ENCODE measurements at places on chromosomes 6 and 20. TPM values are rescaled to one million over a fixed set of nuclear protein-coding genes. Genes with fewer than 3 reads are reported as not detected.

The PAK5 gene
- not detected for total RNA-seq

The RTEL1 gene
- total RNA-seq: 41.3 TPM

DNA sequence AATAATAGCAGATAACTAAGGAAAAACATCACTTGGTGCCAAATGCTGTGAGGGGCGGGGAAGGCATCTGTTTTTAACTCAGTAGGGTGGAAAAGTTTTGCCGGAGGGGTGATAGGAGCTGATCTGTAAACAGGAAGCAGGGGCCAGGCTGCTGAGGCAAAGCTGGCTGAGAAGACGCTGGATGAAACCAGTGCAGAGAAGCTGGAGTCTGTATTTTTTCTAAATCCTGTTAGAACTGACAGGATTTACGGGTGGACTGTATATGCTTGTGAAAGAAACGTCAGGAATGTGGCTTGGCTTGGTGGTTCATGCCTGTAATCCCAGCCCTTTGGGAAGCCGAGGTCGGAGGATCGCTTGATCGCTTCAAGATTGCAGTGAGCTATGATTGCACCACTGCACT lies 5.6 kb downstream of the PCMTD2 start:
- H3K27me3 ChIP-seq: no peaks in the 10 kb centered on the region
- no peak for DNase-seq
- H3K36me3 ChIP-seq: no peaks in the 10 kb centered on the region
- no peak overlapping the region for H3K27ac ChIP-seq
- H3K4me3 ChIP-seq: no peak overlapping the region

GRCh38 chr6:36955671-36956445 lies 1.3 kb downstream of the PI16 start:
- peak overlapping the region; percentile 64 for H3K27ac ChIP-seq
- peak overlapping the region; percentile 20 for H3K4me3 ChIP-seq
- no peak for DNase-seq
- H3K4me1 ChIP-seq: peaks cover 42% of the 10 kb centered on the region

- H3K4me3 ChIP-seq: no peak overlapping the region
- no peaks in the 10 kb centered on the region for H3K27me3 ChIP-seq
- H3K27ac ChIP-seq: no peak overlapping the region
- no peak for DNase-seq
Observed at GRCh38 chr6:165274611-165275010, 34.8 kb downstream of the C6orf118 start.

DNA sequence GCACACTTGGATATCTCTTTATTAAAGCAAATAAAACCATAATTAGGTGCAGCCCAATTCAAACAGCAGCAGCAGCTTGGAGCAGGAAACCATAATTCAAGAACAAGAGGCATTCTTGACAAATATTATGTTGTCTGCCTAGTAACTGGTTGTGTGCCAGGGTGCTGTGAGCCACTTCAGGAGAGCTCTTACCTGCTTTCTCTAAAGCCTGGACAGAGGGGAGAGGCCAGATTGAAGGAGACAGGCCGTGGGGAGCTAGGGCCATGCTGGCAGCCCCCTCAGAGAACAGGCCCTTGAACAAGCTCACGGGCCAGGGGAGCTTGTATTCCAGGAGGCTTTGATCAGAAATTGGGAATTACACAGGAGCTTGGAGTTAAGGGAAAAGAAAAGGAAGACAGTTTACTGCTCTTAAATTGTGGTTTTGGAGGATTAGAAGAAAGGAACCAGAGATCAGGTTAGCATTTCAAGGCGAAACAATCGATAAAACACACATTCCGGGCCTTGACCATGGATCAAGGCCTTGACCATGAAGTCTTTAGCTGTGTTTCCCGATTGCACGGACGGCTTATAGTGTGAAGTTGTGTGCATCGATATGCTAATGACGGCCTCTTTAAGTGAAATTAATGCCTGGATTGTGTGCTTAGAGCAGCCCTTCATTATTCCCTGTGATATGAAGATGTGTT lies 69.8 kb upstream of the NKX2-2 start:
- peaks cover 2% of the 10 kb centered on the region for H3K27me3 ChIP-seq
- no peaks in the 10 kb centered on the region for H3K4me1 ChIP-seq
- no peak overlapping the region for H3K27ac ChIP-seq
- no peak for DNase-seq

DNA sequence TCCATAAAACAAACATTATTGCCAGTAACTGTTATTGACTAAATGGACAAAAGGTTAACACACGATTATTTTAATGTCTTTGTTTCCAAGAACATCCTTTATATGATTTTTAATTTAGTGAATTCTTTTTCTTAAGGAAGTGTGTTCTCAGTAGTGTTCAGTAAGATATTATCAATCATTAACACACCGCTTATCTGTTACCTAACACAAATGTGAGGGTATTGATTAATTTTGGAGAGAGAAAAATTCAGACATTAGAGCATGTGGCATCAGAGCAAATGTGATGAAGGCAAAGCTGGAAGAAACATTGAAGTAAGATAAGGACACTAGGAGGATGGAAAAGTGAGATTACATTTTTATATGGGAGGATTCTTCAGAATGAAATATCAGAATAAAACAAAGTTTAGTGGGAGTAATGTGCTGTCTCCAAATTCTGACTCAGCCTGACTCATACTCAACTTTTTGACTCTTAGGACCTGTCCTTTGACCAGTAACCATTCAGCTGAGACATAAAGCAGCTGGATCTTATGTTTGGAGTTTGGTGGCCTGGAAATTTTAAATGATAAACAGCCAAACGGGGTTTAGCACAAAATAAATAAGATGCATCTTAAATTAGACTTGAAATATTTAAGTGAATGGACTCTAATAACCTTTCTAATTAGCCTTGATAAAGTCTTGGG lies 348.6 kb downstream of the CD109 start:
- no peak for DNase-seq
- H3K27me3 ChIP-seq: no peaks in the 10 kb centered on the region
- no peaks in the 10 kb centered on the region for H3K36me3 ChIP-seq

- no peak for DNase-seq
- no peak overlapping the region for H3K27ac ChIP-seq
- no peaks in the 10 kb centered on the region for H3K4me1 ChIP-seq
- no peaks in the 10 kb centered on the region for H3K36me3 ChIP-seq
Observed at GRCh38 chr6:166448432-166448831, 65.7 kb upstream of the MPC1 start.

- peaks cover 60% of the 10 kb centered on the region for H3K27me3 ChIP-seq
- peaks cover 10% of the 10 kb centered on the region for H3K4me1 ChIP-seq
- no peak overlapping the region for H3K4me3 ChIP-seq
- DNase-seq: no peak
- H3K36me3 ChIP-seq: no peaks in the 10 kb centered on the region
Observed at GRCh38 chr20:1500496-1500895, 9.3 kb upstream of the SIRPB2 start.

- DNase-seq: no peak
- no peaks in the 10 kb centered on the region for H3K4me1 ChIP-seq
- H3K27me3 ChIP-seq: no peaks in the 10 kb centered on the region
Observed at GRCh38 chr20:43563429-43563828, 4.6 kb downstream of the SGK2 start.

- H3K4me3 ChIP-seq: no peak overlapping the region
- H3K4me1 ChIP-seq: no peaks in the 10 kb centered on the region
- H3K27me3 ChIP-seq: no peaks in the 10 kb centered on the region
- no peaks in the 10 kb centered on the region for H3K36me3 ChIP-seq
- H3K27ac ChIP-seq: no peak overlapping the region
Observed at GRCh38 chr6:55729665-55730064, 145.7 kb downstream of the BMP5 start.

The HDGFL1 gene
- not detected for total RNA-seq

The OR2H2 gene
- total RNA-seq: not detected

The SASH1 gene
- total RNA-seq: not detected

DNA sequence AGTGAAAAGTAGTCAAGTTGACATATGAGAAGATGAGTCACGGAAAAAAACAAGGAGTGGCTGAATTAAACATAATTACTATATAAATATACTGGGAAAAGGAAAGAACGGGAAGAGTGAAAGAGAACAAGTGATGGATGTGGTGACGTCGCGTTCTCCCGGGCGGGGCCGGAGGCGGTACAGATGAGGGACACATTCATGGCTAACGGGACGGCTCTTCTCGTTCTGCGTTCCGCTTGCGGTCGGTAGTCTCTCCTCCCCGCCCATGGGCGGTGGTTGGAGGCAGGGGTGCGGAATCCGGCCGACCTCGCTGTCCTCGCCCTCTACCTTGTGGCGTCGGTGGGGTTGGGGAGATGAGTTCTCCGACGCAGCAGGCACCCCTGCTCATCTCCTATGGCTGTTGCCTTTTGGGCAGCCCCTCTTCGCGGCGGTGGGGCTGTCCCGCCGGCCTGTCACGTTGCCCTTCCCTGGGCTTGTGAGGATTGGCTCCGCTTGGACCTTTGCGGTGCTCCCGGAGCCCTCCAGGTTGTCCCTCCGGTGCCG lies 22.5 kb downstream of the HLA-G start:
- peaks cover 16% of the 10 kb centered on the region for H3K4me1 ChIP-seq
- H3K36me3 ChIP-seq: no peaks in the 10 kb centered on the region
- peak; percentile 49 for DNase-seq
- peak overlapping the region; percentile 55 for H3K4me3 ChIP-seq
- peaks cover 79% of the 10 kb centered on the region for H3K27me3 ChIP-seq

The EYS gene
- total RNA-seq: not detected

DNA sequence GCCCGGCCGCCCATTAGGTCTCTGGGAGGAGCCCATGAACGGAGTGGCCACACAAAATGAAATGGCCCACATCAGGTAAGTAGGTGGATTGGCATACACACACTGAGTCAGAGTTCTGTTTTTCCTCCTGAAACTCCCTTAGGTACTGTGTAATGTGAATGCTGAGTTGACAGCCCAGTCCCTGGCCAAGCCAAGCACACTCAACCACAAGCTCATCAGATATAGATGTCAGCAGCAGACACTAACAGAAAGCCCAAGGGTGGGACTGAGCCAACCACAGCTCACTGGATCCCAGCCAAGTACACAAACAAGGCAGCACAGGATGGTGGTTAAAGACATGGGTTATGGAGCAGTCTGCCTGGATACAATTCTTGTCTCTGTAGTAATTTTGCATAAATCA lies 403.4 kb downstream of the GJA1 start:
- H3K36me3 ChIP-seq: no peaks in the 10 kb centered on the region
- H3K4me1 ChIP-seq: no peaks in the 10 kb centered on the region
- no peak overlapping the region for H3K4me3 ChIP-seq
- no peak overlapping the region for H3K27ac ChIP-seq

- no peak overlapping the region for H3K4me3 ChIP-seq
- no peak for DNase-seq
- no peak overlapping the region for H3K27ac ChIP-seq
- peaks cover 21% of the 10 kb centered on the region for H3K4me1 ChIP-seq
Observed at GRCh38 chr6:157853902-157854502, 31.0 kb downstream of the SNX9 start.

The FRMD1 gene
- total RNA-seq: not detected

- H3K4me3 ChIP-seq: no peak overlapping the region
- no peaks in the 10 kb centered on the region for H3K36me3 ChIP-seq
- no peak for DNase-seq
- no peaks in the 10 kb centered on the region for H3K27me3 ChIP-seq
- H3K27ac ChIP-seq: no peak overlapping the region
- H3K4me1 ChIP-seq: no peaks in the 10 kb centered on the region
Observed at GRCh38 chr20:7458459-7458858, 481.8 kb downstream of the HAO1 start.

The FAM162B gene
- total RNA-seq: not detected

- H3K4me3 ChIP-seq: no peak overlapping the region
- H3K27me3 ChIP-seq: peaks cover 9% of the 10 kb centered on the region
- no peaks in the 10 kb centered on the region for H3K36me3 ChIP-seq
- no peak for DNase-seq
Observed at GRCh38 chr6:169974663-169975062, 223.2 kb downstream of the ERMARD start.

- no peak for DNase-seq
- no peak overlapping the region for H3K27ac ChIP-seq
- H3K4me1 ChIP-seq: no peaks in the 10 kb centered on the region
- H3K27me3 ChIP-seq: no peaks in the 10 kb centered on the region
Observed at GRCh38 chr6:7888587-7889357, 21.8 kb downstream of the TXNDC5 start.

DNA sequence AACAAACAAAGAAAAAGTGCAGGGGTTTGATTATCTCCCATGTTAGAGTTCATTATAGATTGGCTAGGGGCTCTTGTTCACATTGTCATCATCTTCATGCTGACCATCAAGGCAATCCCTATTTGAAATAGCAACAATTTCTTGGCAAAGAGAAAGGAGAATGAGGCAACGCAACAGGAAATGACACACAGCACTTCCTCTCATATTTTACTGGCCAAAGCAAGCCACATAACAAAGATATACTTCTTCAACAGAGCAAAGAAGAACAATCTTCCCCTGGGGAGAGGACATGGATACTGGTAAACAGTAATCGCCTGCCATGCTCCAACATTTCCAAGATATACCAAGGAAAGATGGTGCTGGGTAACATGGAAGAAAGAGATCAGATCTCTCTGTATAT lies 29.8 kb downstream of the EPM2A start:
- no peak overlapping the region for H3K4me3 ChIP-seq
- no peak for DNase-seq
- H3K27me3 ChIP-seq: no peaks in the 10 kb centered on the region
- H3K27ac ChIP-seq: peak overlapping the region; percentile 33
- H3K36me3 ChIP-seq: peaks cover 8% of the 10 kb centered on the region

DNA sequence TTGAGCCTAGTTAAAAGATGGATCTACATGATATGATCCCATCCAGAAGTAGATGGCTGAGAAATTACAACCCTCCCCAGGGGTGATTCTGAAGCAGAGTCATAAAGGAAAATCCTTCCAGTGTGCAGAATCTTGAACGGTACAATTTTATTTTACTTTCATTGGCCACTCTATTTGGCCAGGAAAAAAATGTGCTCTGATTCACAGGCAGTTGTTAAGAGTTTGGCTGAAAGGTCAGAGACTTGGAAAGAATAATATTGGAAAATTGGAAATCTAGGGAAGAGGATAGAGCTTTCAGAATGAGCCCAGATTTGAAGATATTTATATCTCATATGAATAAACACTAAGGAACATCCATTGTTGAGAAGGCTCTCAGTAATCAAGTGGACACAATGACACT lies 1299.3 kb upstream of the GJE1 start:
- no peak overlapping the region for H3K27ac ChIP-seq
- DNase-seq: no peak
- no peaks in the 10 kb centered on the region for H3K36me3 ChIP-seq
- no peaks in the 10 kb centered on the region for H3K4me1 ChIP-seq
- no peak overlapping the region for H3K4me3 ChIP-seq

The SLC17A1 gene
- total RNA-seq: not detected

DNA sequence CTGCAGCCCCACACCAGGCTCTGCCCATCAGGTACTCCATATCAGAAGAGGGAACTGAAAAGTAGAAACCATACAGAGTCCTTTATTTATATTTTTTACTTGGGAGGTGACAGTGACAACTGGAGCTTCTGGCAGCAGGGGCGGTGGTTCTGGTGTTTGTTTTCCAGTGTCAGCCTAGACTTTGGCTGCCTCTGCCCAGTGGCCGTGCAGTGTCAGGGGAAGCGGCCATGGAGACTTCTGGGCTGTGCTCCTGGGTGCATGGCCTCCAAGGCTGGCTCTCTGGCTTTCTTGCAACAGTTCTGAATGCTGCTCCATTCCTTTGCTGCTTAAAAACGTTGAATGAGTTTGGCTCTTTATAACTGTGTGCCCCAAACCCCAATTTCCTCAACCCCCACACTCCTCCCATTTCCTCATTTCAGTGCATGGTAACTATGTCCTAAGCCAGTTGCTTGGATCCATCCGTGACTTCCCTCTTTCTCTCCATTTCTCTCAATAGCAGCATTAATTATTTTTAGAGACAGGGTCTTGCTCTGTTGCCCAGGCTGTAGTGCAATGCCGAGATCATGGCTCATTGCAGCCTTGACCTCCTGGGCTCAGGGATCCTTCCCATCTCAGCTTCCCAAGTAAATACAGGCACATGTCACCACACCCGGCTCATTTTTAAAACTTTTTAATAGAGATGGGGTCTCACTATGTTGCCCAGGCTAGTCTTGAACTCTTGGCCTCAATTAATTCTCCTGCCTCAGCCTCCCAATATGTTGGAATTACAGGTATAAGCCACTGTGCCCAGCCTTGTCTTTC lies 141.1 kb upstream of the SGK1 start:
- H3K27me3 ChIP-seq: no peaks in the 10 kb centered on the region
- H3K36me3 ChIP-seq: peaks cover 2% of the 10 kb centered on the region
- H3K4me1 ChIP-seq: peaks cover 3% of the 10 kb centered on the region

Measured in activated naive CD8-positive, alpha-beta T cell treated with anti-CD3 and anti-CD28 coated beads, Interleukin-2, amount 10 ng/mL, durations not matched to agents 7 days and 5 days (primary cell).